PC-3 (cell line): ENCODE measurements at places on chromosomes 4 and X. TPM values are rescaled to one million over a fixed set of nuclear protein-coding genes. Genes with fewer than 3 reads are reported as not detected.

Gene SOX3
- not detected in 2 replicates for total RNA-seq

Gene GSX2
- total RNA-seq = not detected in 2 replicates

Gene SASH3
- total RNA-seq = not detected in 2 replicates

Gene ELOVL6
- total RNA-seq = 2.2 and 4.4 TPM in 2 replicates

Gene UGT2B11
- not detected in 2 replicates for total RNA-seq

Gene DMRTC1
- total RNA-seq = not detected in 2 replicates

Gene MAGEC3
- total RNA-seq = not detected in 2 replicates

DNA sequence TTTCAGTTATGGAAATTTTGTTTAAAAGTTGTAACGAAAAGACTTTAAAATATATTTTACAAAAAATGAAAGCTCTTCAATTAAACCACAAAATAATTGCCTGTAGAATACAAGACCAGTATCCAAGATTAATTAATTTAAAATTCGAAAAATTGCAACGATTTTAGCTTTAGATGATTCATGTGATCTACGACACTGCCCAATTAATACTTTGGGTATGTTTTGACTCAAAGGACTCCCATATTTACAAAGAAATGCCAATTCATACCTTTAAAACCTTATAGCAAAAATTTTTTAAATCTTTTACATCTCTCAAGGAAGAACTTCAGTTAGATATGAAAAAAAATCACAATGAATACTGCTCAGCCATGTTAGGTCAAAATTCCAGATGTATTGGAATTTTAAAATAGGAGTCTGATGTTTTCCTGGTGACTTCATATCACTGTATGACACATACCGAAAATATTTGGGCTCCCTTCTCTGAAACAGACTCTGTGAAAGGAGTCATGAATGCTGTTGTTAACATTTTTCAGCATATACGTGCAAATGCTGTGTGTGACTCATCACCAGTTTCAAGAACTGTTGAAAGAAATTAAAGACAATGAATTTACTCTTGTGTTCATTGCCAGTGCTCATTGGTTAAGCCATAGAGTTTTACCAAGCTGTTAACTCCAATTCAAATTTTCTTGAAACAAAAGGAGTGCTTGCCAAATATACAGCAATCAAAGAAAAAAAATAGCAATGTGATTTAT is 13.8 kb upstream of the SMS start:
- DNase-seq = peak; percentile 96
- peaks cover 19% of the 10 kb centered on the region for H3K4me1 ChIP-seq
- no peaks in the 10 kb centered on the region for H3K27me3 ChIP-seq
- no peaks in the 10 kb centered on the region for H3K36me3 ChIP-seq
- H3K27ac ChIP-seq = peak overlapping the region; percentile 78

GRCh38 chr4:143202824-143203223 is 18.1 kb downstream of the USP38 start:
- no peak overlapping the region for H3K27ac ChIP-seq
- H3K36me3 ChIP-seq = peaks cover 51% of the 10 kb centered on the region
- H3K4me1 ChIP-seq = no peaks in the 10 kb centered on the region
- no peak overlapping the region for H3K4me3 ChIP-seq
- DNase-seq = peak; percentile 63
- no peaks in the 10 kb centered on the region for H3K27me3 ChIP-seq

DNA sequence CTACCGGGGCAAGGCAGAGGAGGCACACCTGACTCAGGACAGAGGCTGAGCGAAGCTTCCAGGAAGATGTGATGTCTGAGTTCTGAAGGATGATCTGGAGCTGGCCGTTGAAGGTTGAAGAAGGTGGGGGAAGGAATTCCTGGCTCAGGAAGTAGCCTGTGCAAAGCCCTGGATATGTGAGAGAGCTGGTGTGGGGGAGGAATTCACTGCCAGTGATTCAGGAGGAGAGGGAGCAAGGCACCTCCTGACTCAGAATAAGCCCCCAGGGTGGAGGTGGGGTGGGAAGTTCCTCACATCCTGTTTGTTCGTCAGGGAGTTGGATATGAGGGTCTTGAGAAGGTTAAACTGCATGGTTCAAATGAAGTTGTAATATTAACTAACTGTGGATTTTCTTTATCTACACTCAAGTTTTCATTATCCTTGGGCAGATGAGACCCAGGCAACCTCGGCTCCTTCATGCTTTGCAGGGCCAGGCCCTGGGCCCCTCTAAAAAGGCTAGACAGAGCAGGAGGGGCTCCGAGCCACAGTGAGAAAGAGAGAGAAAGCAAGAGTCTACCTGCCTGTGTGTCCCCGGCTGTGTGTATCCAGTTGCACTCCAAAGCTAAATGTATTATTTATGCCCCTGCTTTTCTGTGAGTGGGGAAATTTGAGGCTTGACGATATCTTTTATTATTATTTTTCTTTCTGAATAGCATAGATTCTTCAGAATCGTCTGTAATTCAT is 7.1 kb downstream of the NHSL2 start:
- no peak overlapping the region for H3K4me3 ChIP-seq
- H3K36me3 ChIP-seq = no peaks in the 10 kb centered on the region
- H3K4me1 ChIP-seq = peaks cover 10% of the 10 kb centered on the region
- peak; percentile 52 for DNase-seq
- H3K27ac ChIP-seq = peak overlapping the region; percentile 41

DNA sequence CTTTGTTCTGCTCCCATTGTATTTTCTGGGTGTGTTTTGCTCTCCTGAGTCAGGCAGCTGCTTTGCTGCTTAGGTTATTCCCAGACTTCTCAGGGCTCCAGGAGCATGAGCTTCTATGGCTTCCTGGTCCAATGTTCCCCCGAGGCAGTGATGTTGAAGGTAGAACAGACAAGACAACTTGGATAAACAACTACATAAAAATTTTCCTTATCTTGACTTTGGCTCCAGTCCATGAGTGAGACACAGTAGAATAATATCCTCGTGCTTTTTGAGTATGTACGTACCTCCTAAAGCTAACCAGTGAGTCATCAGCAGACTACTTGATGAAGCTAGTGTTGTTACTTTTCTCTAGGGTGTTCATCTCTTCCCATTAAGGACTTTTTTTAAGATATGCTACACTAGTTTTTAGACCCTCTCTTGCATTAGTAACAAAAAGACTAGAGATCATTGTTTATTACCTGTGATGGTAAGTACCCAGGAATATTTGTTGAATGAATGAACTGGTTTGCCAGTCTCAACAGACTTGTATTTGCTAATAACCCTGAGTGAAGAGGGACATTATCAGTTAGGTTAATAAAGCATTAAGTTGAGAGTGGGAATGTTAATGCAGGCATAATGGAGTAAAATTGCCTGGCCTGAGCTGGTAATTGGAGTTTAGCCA is 131.9 kb downstream of the FHIP1A start:
- peak overlapping the region; percentile 56 for H3K4me3 ChIP-seq
- peaks cover 37% of the 10 kb centered on the region for H3K4me1 ChIP-seq
- no peaks in the 10 kb centered on the region for H3K36me3 ChIP-seq
- no peaks in the 10 kb centered on the region for H3K27me3 ChIP-seq
- DNase-seq = peak; percentile 95

- no peak overlapping the region for H3K27ac ChIP-seq
- H3K36me3 ChIP-seq = no peaks in the 10 kb centered on the region
- no peak overlapping the region for H3K4me3 ChIP-seq
- no peaks in the 10 kb centered on the region for H3K27me3 ChIP-seq
Observed at GRCh38 chr4:159685340-159686092, 582.6 kb downstream of the RAPGEF2 start.

GRCh38 chr4:83207497-83208101 is 77.0 kb downstream of the COQ2 start:
- no peak overlapping the region for H3K27ac ChIP-seq
- DNase-seq = peak; percentile 75
- no peak overlapping the region for H3K4me3 ChIP-seq
- H3K36me3 ChIP-seq = no peaks in the 10 kb centered on the region; the same call in 1 of the 2 replicates
- no peaks in the 10 kb centered on the region for H3K27me3 ChIP-seq

GRCh38 chr4:154961263-154961662 is 180.2 kb downstream of the RBM46 start:
- H3K36me3 ChIP-seq = no peaks in the 10 kb centered on the region
- no peaks in the 10 kb centered on the region for H3K27me3 ChIP-seq
- no peak overlapping the region for H3K27ac ChIP-seq
- H3K4me1 ChIP-seq = peaks cover 10% of the 10 kb centered on the region; the same call in 1 of the 2 replicates
- H3K4me3 ChIP-seq = no peak overlapping the region

GRCh38 chrX:134251241-134251640 is 14.3 kb downstream of the CCDC160 start:
- DNase-seq = no peak
- H3K27ac ChIP-seq = no peak overlapping the region
- H3K4me1 ChIP-seq = peaks cover 21% of the 10 kb centered on the region
- no peaks in the 10 kb centered on the region for H3K27me3 ChIP-seq
- no peak overlapping the region for H3K4me3 ChIP-seq
- no peaks in the 10 kb centered on the region for H3K36me3 ChIP-seq

DNA sequence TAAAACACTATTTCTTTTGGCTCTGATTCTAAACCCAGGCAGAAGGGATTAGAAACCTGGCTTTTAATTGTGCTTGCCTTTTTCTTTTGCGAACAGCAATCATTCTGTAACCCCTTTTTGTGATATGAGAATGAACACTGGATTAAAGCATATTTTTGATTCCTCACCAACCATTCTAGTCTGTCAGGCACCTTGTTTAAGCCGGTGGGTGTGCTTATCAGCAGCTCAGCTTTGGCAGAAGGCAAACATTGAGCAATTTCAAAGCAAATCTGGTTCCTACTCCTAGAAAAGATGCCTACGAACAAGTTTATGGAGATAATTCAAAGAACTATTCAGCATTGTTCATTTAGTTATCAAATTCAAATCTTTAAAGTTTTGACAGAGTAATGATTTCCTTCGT is 265.1 kb upstream of the FAM241A start:
- no peak overlapping the region for H3K27ac ChIP-seq
- peaks cover 7% of the 10 kb centered on the region; the same call in 1 of the 2 replicates for H3K27me3 ChIP-seq
- H3K4me1 ChIP-seq = no peaks in the 10 kb centered on the region
- no peak overlapping the region for H3K4me3 ChIP-seq
- H3K36me3 ChIP-seq = no peaks in the 10 kb centered on the region

GRCh38 chrX:20189171-20189570 is 47.5 kb upstream of the EIF1AX start:
- no peaks in the 10 kb centered on the region for H3K27me3 ChIP-seq
- H3K4me1 ChIP-seq = no peaks in the 10 kb centered on the region
- no peak overlapping the region for H3K4me3 ChIP-seq
- DNase-seq = no peak
- H3K27ac ChIP-seq = no peak overlapping the region

DNA sequence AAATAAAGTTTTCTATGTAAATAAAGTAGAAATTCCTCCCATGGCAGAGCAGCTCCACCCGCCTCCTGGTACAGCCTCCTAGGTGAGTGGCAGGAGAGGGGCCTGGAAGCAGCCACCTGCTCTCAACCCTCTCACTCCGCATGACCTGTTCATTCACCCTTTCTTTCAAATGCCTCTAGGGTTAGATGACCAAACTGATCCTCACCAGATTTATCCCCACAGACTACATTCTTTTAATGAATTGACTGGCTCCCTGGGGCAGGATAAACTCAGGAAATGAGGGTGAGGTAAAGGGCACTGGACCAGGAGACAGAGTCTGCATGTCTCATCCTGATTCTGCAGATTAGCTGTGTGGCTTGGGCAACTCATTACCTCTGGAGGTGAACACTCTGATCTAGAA is 32.6 kb upstream of the NKX6-1 start:
- no peak overlapping the region for H3K4me3 ChIP-seq
- peaks cover 26% of the 10 kb centered on the region for H3K4me1 ChIP-seq
- peak overlapping the region; percentile 25 for H3K27ac ChIP-seq
- peak; percentile 79 for DNase-seq

- peaks cover 16% of the 10 kb centered on the region for H3K4me1 ChIP-seq
- H3K36me3 ChIP-seq = no peaks in the 10 kb centered on the region
- peak; percentile 32 for DNase-seq
- no peak overlapping the region for H3K4me3 ChIP-seq
- no peak overlapping the region for H3K27ac ChIP-seq
Observed at GRCh38 chr4:37447886-37448285, 203.3 kb downstream of the NWD2 start.
